ENCODE measurements at places on chromosomes 16 and 17. TPM values are rescaled to one million over a fixed set of nuclear protein-coding genes. Genes with fewer than 3 reads are reported as not detected.

Gene DHX38
- 5.8 TPM for polyA plus RNA-seq

Gene AATK
- polyA plus RNA-seq: 0.48 TPM

Gene SEPTIN12
- polyA plus RNA-seq: not detected

Gene OTOA
- not detected for polyA plus RNA-seq

Gene ELMO3
- polyA plus RNA-seq: not detected

Gene METTL9
- polyA plus RNA-seq: 52.7 TPM

Gene SMCR8
- 0.99 TPM for polyA plus RNA-seq

Gene IL34
- 1.7 TPM for polyA plus RNA-seq

Gene SLC5A10
- polyA plus RNA-seq: not detected

Gene KARS1
- polyA plus RNA-seq: 80.5 TPM

Gene CD300LF
- polyA plus RNA-seq: not detected

Gene TMEM238L
- polyA plus RNA-seq: not detected

Gene HSPB9
- not detected for polyA plus RNA-seq

Gene CHST5
- 0.14 TPM for polyA plus RNA-seq

Gene GPR139
- not detected for polyA plus RNA-seq

Gene NFAT5
- polyA plus RNA-seq: 11.5 TPM

Gene KCNJ12
- polyA plus RNA-seq: 0.20 TPM

Gene TM4SF5
- not detected for polyA plus RNA-seq

Gene CNGB1
- polyA plus RNA-seq: not detected

Gene EPX
- polyA plus RNA-seq: not detected

Gene AOC2
- not detected for polyA plus RNA-seq

Gene TBC1D3K
- not detected for polyA plus RNA-seq

Gene KRT12
- not detected for polyA plus RNA-seq

Gene BCO1
- polyA plus RNA-seq: not detected

Gene GSG1L
- polyA plus RNA-seq: not detected

Gene ZNF232
- polyA plus RNA-seq: 1.7 TPM

Gene TMEM106A
- polyA plus RNA-seq: not detected

Gene FTO
- 83.3 TPM for polyA plus RNA-seq

Gene CACNG5
- not detected for polyA plus RNA-seq

Gene TMUB2
- polyA plus RNA-seq: 24.1 TPM

Gene TSPAN10
- polyA plus RNA-seq: 0.94 TPM

Gene FNDC8
- polyA plus RNA-seq: not detected

Gene ITGAL
- not detected for polyA plus RNA-seq

Gene KRTAP4-4
- polyA plus RNA-seq: not detected

Gene AOC3
- polyA plus RNA-seq: not detected

Gene EVI2B
- not detected for polyA plus RNA-seq

Gene QRICH2
- polyA plus RNA-seq: 0.21 TPM

Gene TMC6
- polyA plus RNA-seq: not detected

Gene GCGR
- not detected for polyA plus RNA-seq

Gene ZNF768
- polyA plus RNA-seq: not detected

Gene KCNH6
- polyA plus RNA-seq: 0.81 TPM

Gene HSD17B2
- polyA plus RNA-seq: not detected

Gene ZACN
- 0.42 TPM for polyA plus RNA-seq

Gene VMO1
- polyA plus RNA-seq: not detected

Gene EFTUD2
- 40.3 TPM for polyA plus RNA-seq

Gene CMTM2
- not detected for polyA plus RNA-seq

Gene WRAP53
- polyA plus RNA-seq: 1.4 TPM

Gene LGALS3BP
- 29.0 TPM for polyA plus RNA-seq

Gene SEC14L1
- polyA plus RNA-seq: 64.5 TPM

Measured in Purkinje cell (primary cell).